ENCODE measurements at places on chromosomes 3 and 15.

- no peak for DNase-seq
These were observed 437 bp downstream of the KLF13 start for GRCh38 chr15:31326875-31327668.

- DNase-seq, result no peak
These were observed 36.7 kb downstream of the SRP14 start for GRCh38 chr15:40002295-40002694.

- DNase-seq, result no peak
These were observed 15.1 kb downstream of the PLSCR5 start for GRCh38 chr3:146589899-146590508.

GRCh38 chr15:25768271-25768670 is 94.9 kb downstream of the ATP10A start:
- DNase-seq, result no peak

DNA sequence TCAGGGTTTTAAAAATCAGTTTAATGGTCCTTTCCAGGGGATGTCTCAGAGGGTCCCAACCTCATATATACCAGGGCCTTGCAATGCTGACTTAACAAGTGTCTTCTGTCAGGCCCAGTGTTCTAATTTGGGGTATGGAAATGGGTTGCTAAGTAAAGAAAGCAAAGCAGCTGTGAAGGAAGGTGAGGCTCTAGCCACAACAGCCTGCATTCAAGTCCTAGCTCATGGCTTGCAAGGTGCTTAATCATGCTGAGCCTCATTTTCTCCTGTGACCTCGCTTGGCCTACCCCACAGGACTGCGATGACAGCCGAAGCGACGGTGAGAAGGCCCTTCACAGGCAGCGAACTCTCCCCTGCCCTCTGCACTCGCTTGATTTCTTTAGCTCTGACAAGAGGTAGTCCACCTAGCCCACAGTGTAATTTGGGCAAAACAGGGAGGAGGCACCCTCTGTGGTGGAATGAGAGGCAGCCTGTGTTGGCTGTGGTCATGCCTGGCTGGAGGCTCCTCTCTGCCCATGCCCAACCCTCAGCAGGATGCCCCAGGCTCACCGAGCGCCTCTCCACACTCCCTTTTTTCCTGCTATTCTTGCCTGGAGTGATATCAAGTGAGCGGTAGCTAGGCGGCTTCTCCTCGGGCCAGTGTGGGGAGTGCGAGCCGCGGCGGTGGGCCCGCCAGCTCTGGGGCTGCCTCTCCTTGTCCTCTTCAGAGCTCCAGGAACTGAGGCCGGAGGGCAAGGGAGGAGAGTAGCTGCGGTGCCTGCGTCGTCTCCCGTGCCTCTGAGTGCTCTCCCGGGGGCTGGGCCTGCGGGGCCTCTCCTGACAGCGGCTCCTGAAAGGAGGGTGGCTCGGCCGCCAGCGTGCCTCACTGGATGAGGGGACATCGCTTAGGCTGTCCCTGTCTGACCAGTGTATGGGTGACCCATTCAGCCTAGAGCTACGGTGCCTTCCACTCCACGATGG is 29.2 kb downstream of the ILDR1 start:
- DNase-seq, result no peak

DNA sequence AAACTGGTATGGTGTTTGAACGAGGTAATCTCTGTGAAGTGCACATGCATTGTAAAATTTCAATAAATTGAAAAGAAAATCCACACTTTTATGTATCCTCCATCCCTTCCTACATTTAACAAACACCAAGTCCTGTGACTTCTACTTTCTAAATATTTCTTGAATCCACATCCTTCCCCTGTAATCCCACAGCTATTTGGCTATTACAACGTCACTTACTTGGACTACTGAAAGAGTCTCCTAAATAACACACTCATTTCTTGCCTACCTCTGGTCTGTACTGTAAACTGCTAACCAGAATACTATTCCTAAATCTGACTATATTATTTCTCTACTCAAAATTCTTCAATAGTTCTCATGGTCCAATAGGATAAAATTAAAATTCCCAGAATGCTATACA is 176.1 kb downstream of the NEK10 start:
- no peak for DNase-seq

DNA sequence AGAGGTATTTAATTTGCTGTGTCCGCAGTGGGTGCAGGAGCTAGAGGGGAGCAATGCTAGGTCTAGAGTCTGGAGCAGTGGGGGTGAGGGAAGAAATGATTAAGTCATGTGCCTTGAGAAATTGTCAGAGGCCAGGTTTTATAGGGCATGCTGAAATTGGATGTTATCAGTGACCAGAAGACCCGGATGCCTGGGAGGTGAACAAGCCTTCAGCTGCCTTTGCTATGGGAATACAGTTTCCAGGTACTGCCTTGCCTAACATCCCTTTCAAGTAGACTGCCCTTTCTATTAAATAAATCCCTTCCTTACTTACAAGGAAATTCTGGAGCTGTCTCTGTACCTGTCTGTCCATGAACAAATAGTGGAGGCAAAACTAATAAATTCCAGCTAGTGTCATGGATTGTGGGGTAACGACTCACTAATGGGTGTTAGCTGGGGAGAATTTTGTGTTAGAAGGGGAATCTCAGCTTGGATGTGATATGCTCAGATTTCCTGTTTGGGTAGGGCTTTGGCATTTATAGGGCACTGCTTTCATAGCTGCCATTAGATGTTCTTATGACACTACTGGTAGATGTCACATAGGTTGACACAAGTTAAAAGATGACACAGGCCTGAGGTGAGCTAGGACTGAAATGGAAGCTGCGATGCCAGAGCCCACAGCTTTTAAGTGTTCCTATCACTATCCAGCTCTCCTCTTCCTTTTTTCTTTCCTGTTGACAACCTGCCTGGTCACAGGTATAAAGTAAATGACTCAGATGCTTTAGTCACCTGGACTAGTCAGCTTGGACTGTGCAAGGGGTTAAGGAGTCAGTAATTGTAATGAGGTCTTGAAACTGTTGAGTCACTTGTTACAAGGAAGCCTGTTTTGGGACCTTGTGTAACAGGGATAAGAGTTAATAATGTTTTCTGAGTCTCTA is 21.3 kb downstream of the CHD2 start:
- no peak for DNase-seq

- no peak for DNase-seq
These were observed 23.1 kb downstream of the CD47 start for GRCh38 chr3:108067768-108068167.

- no peak for DNase-seq
These were observed 88.2 kb downstream of the AP4E1 start for GRCh38 chr15:50996641-50997040.

- no peak for DNase-seq
These were observed 93.4 kb upstream of the PLXNA1 start for GRCh38 chr3:126889276-126890201.

GRCh38 chr3:103926936-103927335 is 1439.8 kb upstream of the ALCAM start:
- no peak for DNase-seq

GRCh38 chr3:60650171-60650570 is 601.1 kb downstream of the FHIT start:
- DNase-seq, result no peak

- DNase-seq, result peak; percentile 10
These were observed 70.3 kb downstream of the ARNT2 start for GRCh38 chr15:80474224-80475215.

GRCh38 chr15:74134387-74135027 is 4.1 kb downstream of the ISLR2 start:
- no peak for DNase-seq

DNA sequence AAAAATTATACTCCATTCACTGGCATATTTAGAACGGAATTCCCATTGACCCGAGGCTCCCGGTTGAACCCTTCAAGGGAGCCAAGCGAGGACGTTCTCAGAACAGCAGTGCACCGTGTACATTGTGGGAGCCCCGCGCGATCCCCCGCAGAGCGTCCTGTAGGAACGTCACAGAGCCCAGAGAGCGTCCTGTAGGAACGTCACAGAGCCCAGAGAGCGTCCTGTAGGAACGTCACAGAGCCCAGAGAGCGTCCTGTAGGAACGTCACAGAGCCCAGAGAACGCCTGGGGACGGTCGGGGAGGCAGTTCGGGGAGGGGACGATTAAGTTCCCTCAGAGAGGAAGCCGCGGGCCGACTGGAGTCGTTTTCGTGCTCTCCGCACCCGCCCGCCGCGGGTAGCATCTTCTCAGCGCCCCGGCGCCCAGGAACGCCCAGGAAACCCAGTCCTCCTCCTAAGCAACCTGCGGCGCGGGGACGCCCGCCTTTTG is 506 bp upstream of the ATP1B3 start:
- DNase-seq, result no peak

GRCh38 chr3:149080699-149081091 is 5.6 kb downstream of the HLTF start:
- no peak for DNase-seq

GRCh38 chr3:181998828-181999227 is 287.1 kb downstream of the SOX2 start:
- DNase-seq, result no peak

DNA sequence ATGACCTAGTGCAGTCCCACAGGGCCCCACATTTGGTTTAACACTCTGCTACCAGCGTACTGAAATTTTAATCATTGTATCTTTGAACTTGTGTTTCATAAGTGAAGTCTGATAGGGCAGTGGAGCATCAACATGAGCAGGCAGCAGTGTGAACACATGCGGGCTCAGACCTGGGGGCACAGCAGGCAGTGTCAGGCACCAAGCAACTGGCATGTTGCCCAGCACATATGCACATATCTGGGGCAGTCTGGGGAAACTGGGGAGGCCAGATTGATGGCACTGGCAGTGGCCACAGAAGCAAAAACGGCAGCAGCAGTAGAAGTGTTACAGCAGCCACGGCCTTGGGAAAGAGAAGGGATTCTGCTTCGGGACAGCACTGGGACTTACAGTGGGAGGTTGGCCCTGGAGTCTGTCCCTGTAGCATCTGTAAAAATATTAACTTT is 353.9 kb upstream of the KCNMB2 start:
- DNase-seq, result no peak

DNA sequence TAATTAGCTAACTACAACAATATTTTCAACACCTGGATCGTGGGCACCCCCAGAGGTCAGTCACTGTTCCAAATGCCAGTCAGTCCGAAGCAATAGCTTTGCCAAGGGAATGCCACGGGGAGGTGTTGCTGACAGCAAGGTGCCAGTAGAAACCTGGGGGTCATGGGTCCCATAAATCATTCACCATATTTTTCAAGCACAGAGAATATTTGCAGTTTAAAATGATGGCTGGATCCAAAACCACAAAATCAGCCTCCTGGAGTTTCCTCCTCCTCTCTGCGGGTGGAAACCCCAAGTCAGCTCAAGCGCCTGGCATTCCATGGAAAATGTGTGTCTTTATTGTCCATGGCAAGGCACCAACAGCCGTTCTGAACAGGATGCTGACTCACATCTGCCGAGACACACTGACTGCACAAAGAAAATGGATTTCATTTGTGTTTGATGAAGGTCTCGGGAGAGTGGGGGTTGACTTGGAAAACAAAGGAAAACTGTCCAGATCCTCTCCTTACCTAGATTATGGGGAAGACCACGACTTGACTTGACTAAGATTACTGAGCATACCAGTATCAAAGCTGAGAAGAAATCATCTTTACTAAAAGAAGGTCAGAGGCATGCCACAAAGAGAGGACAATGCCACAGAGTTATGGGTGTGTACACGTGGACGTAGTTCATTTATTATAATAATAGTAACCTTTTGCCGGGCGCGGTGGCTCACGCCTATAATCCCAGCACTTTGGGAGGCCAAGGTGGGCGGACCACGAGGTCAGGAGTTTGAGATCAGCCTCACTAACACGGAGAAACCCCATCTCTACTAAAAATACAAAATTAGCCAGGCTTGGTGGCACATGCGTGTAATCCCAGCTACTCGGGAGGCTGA is 26.4 kb downstream of the ANXA2 start:
- DNase-seq, result peak; percentile 12

DNA sequence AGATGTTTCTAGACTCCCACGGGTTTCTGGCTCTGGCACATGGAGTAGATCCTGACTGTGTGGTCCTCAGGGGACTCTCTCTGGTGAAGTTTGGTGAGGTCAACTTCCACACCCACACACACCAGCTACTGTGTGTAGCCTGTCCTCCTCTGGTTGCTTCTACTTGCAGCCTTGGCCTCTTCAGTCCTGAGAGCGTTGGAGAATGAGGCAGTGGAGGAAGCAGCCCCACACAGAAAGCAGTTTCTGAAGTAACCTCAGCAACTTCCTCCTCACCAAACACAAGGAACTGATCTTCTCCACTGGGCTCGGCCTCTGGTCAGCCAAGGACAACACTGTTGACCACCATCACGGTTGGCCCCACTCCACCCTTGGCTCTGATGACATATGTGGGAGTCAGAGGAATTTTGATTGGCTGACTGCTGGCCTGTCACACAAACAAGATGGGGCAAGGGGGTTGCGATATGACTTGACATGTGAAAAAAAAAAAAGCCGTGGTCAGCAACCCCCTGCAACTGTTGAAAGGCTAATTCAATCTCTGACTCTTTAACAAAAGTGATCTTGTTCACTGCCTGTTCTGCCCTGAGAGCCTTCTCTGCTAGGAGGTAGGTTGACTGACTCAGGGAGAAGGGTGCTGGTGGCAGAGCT is 19.6 kb downstream of the CD86 start:
- no peak for DNase-seq

DNA sequence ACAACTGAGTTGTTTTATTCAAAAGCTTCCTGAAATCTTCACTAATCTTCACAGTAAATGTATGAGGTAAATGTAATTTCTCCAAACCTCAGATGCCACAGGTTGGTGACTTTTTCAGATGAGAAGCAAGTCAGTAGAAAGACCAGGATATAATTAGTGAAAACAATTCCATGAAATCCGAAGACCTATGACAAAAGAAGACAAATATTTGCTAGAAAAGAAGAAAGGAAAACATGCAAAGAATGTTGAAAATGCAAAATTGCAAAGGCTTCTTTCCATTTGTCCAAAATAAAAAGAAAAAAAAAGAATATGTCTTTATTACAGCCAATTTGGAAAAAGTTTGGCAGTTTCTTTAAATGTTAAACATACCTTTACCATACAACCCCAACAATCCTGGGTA is 88.3 kb upstream of the MYRIP start:
- DNase-seq, result no peak

DNA sequence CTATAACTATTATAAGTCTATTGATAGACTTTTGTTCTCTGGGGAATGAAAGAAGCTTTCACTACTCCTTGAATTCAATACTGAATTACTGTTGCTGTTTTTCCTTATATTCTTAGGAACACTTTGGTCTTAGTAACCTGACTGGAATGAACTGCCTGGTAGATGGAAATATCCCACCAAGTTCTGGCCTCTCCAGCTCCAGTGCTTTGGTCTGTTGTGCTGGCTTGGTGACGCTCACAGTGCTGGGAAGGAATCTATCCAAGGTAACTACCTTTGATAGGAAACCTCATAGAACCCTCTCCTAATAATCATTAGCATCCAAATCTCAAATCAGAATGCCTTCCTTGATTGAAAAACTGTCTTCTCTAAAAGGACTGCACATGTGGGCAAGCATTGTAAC is 69.1 kb downstream of the GALK2 start:
- no peak for DNase-seq

- DNase-seq, result peak; percentile 82
These were observed 151.6 kb downstream of the SLCO3A1 start for GRCh38 chr15:92005154-92005553.

Measured in NCI-H187 treated with DMSO at 0.1 percent for 48 hours (cell line).